Activated T-helper 17 cell treated with anti-CD3 and anti-CD28 coated beads, Interleukin-2, amount 50 U/mL, for 72 hours (primary cell): ENCODE measurements at places on chromosomes 3 and 15. TPM values are rescaled to one million over a fixed set of nuclear protein-coding genes. Genes with fewer than 3 reads are reported as not detected.

DNA sequence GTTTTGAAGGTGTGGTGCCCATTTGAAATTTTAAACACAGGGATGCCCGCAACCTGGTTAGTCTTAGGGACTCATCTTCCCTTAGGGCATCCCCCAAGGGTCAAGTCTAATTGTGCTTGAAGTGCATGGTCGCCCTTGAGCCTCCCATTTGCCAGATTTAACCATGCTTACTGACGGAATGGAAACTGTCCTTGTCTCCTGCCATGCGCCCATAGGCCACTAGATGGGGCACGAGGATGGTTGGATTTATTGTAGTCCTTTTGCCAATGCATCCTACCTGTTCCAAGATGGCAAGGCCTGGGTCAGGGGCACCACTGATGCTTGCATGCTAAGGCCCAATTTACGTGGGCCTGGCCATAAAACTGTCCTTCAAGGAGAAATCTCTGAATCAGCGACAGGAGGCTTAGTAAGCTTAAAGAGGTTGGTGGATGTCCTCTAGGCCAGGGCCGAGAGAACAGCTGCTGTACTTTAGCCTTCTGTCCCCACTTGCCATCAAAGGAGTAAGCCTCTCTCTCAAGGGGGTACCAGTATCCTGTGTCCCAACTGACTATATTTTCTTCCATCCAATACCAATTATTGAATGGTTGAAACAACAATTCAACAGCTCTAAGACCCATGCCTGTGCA is 355.4 kb downstream of the OTOL1 start:
- H3K27ac ChIP-seq: no peak overlapping the region
- H3K4me3 ChIP-seq: no peak overlapping the region
- no peak for ATAC-seq
- no peaks in the 10 kb centered on the region for H3K36me3 ChIP-seq
- no peaks in the 10 kb centered on the region for H3K27me3 ChIP-seq

- no peaks in the 10 kb centered on the region for H3K36me3 ChIP-seq
- peak; percentile 92 for ATAC-seq
- peaks cover 6% of the 10 kb centered on the region for H3K4me1 ChIP-seq
- H3K27me3 ChIP-seq: peaks cover 21% of the 10 kb centered on the region
- peak overlapping the region; percentile 26 for H3K4me3 ChIP-seq
- H3K27ac ChIP-seq: no peak overlapping the region
These were observed 15.5 kb downstream of the PAQR9 start for GRCh38 chr3:142947799-142948575.

DNA sequence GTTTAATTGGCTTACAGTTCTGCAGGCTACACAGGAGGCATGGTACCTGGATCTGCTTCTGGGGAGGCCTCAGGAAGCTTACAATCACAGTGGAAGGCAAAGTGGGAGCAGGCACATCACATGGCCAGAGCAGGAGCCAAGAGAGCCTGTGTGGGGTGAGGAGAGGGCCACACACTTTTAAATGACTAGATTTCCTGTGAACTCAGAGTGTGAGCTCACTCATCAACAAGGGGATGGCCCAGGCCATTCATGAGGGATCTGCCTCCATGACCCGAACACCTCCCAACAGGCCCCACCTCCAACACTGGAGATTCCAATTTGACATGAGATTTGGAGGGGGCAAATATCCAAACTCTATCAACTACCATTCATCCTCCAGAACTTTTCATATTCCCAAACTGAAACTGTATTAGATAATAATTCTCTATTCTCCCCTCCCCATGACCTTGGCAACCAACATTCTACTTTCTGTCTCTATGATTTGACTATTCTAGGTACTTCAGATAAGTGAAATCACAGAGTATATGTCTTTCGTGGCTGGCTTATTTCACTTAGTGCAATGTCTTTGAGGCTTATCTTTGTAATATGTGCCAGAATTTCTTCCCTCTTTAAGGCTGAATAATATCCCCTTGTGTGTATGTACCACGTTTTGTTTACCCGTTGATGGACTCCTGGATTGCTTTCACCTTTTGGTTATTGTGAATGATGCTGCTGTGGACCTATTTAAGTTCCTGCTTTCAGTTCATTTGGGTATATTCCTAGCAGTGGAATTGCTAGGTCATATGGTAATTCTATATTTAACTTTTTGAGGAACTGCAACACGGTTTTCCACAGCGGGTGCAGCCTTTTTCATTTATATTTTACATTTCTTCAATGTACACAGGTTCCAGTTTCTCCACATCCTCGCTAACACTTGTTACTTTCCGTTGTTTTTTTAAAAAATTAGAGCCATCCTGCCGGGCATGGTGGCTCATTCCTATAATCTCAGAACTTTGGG is 43.8 kb downstream of the TKT start:
- no peaks in the 10 kb centered on the region for H3K36me3 ChIP-seq
- H3K27ac ChIP-seq: no peak overlapping the region
- H3K4me1 ChIP-seq: no peaks in the 10 kb centered on the region
- peak; percentile 90 for ATAC-seq
- no peak overlapping the region for H3K4me3 ChIP-seq
- H3K27me3 ChIP-seq: no peaks in the 10 kb centered on the region

- H3K4me1 ChIP-seq: no peaks in the 10 kb centered on the region
- peak; percentile 2 for ATAC-seq
- H3K36me3 ChIP-seq: no peaks in the 10 kb centered on the region
- no peak overlapping the region for H3K27ac ChIP-seq
- H3K27me3 ChIP-seq: no peaks in the 10 kb centered on the region
- H3K4me3 ChIP-seq: no peak overlapping the region
These were observed 189.1 kb downstream of the GOLGA6L6 start for GRCh38 chr15:20352241-20353200.

GRCh38 chr3:194779729-194780224 is 94.1 kb downstream of the FAM43A start:
- H3K4me3 ChIP-seq: no peak overlapping the region
- no peaks in the 10 kb centered on the region for H3K36me3 ChIP-seq
- H3K27me3 ChIP-seq: peaks cover 30% of the 10 kb centered on the region
- no peak for ATAC-seq
- H3K4me1 ChIP-seq: no peaks in the 10 kb centered on the region

DNA sequence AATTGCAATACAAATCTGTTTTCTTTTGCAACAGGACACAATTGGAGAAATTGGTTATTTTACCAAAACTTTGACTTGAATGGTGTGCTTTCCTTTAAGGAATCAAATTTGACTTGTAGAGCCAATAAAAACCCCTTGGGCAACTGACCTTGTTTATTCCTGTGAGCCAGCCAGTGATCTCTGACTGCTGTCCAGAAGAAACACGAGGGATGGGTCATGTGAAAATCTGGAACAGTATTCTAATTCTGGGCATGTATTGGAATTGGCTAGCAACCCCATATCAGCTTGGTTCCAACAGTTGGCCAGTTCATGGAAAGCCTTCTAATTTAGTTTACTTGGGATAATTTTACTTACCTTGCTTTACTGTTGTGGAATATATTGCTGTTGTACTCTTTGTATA is 19.1 kb upstream of the HHATL start:
- no peak for ATAC-seq
- no peaks in the 10 kb centered on the region for H3K4me1 ChIP-seq
- no peak overlapping the region for H3K4me3 ChIP-seq
- H3K27ac ChIP-seq: no peak overlapping the region
- peaks cover 16% of the 10 kb centered on the region for H3K27me3 ChIP-seq

DNA sequence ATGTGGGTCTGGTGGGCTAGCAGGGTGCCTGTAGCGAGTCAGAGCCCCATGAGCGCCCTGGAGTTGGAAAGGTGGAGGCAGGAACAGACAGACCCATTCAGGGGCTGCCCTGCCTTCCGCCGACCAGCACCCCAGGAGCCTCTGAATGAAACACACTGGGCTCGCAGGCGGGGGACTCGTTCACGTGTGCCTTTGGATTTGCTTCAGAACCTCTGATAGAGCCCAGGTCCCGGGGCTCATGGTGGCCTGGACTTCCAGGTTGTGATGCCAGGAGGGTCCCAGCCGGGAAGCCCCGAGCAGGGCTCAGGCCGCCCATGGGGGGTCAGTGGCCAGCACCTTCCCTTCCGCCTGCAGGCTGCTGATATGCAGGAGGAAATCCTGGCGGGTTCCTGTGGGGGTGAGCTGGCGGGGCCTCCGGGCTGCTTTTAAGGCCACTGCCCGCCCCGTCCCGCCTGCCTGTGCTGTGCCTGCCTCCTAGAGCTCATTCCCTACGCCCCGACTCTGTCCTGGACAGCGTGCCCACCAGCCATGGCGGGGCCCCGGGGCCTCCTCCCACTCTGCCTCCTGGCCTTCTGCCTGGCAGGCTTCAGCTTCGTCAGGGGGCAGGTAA is at the start of gene STAB1:
STAB1 (plus strand) TSS at position 453 of the 610 bp plus-strand sequence; CDS start at position 529, 76 bp downstream.
- H3K27ac ChIP-seq: no peak within 1 kb of the TSS
- ATAC-seq: peak; percentile 4
- H3K27me3 ChIP-seq: no peaks in the 10 kb centered on the region
- H3K36me3 ChIP-seq: peaks cover 27% of the 10 kb centered on the region
- no peak within 1 kb of the TSS for H3K4me3 ChIP-seq

DNA sequence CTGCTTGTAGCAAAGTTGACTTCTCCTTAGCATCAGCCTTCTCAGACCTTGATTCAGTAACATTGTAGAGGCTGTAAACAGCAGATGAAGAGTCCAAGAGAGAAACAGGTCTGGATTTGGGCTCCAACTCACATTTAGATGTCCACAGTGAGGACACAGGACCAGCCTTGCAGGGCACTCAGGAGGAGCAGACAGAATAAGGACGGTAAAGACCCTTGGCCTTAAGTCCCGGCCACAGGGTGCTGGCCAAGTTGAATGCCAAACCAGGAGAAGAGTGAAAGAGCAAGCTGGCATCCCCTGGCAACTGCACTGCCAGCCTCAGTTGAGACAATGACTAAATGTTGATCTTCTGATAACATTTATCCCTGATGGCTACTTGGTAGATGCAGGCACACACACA is 136.3 kb downstream of the LRRK1 start:
- H3K27me3 ChIP-seq: peaks cover 7% of the 10 kb centered on the region
- H3K4me3 ChIP-seq: no peak overlapping the region
- no peak for ATAC-seq
- H3K36me3 ChIP-seq: no peaks in the 10 kb centered on the region
- no peak overlapping the region for H3K27ac ChIP-seq

DNA sequence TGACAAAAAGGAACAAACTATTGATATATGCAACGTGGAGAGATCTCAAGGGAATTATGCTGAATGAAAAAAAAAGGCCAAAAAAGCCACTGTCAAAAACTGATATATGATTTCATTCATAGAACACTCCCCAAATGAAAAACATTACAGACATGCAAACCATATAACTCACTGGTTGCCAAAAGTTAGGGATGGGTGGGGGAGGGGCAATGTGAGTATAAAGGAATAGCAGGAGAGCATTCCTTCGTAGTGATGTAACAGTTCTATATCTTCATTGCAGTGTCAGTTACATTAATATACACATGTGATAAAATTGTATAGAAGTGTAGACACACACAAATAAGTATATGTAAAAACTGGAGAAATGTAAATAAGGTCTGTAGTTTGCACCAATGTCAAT is 12.2 kb downstream of the GBE1 start:
- no peaks in the 10 kb centered on the region for H3K4me1 ChIP-seq
- peaks cover 78% of the 10 kb centered on the region for H3K36me3 ChIP-seq
- no peaks in the 10 kb centered on the region for H3K27me3 ChIP-seq
- no peak overlapping the region for H3K27ac ChIP-seq
- H3K4me3 ChIP-seq: no peak overlapping the region

- H3K36me3 ChIP-seq: no peaks in the 10 kb centered on the region
- H3K4me3 ChIP-seq: no peak overlapping the region
- peaks cover 8% of the 10 kb centered on the region for H3K27me3 ChIP-seq
- H3K27ac ChIP-seq: no peak overlapping the region
These were observed 890.6 kb upstream of the NR2F2 start for GRCh38 chr15:95439922-95440376.

DNA sequence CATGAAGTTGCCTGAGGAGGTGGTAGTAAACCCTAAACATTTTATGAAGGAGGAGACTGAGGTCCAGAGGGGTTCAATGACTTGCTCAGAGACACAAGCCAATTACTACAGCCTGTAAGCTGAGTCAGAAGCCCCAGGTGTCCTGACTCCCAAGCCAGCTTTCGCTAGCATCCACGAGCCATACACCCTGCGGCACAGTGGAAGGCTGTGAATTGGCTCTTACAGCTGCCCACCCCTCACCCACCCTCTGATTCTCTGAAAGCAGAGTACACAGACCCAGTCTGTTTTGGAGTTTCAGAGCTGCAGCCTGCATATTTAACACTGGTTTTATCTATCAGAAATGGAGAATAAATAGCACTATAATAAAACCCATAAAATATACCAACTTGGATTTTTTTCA is 253.4 kb downstream of the IGSF11 start:
- H3K4me3 ChIP-seq: no peak overlapping the region
- no peak overlapping the region for H3K27ac ChIP-seq
- peaks cover 19% of the 10 kb centered on the region for H3K27me3 ChIP-seq
- ATAC-seq: no peak

DNA sequence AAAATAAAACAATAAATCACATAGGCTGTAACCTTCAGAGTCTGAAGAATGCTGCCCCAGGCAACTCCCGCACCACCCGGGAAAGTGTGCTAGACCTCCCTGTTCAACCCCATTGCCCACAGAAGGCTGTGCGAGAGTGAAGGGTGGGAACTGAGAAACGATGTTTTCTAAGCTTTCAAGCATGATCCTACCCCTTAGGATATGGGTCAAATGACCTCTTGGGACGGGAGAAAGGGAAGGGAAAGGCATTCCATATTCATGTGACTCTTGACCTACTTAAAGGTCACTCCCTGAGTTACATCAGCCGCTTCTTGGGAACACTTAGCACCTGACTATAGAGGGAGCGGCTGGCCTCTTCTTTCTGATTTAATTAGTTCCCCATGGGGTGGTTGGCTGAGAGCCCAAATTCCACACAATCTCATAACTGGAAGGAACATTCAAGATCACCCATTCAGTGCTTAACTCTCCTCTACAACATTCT is 114.7 kb upstream of the SLC24A5 start:
- H3K4me3 ChIP-seq: no peak overlapping the region
- no peaks in the 10 kb centered on the region for H3K36me3 ChIP-seq
- H3K27ac ChIP-seq: no peak overlapping the region
- H3K4me1 ChIP-seq: no peaks in the 10 kb centered on the region
- H3K27me3 ChIP-seq: peaks cover 4% of the 10 kb centered on the region
- no peak for ATAC-seq

DNA sequence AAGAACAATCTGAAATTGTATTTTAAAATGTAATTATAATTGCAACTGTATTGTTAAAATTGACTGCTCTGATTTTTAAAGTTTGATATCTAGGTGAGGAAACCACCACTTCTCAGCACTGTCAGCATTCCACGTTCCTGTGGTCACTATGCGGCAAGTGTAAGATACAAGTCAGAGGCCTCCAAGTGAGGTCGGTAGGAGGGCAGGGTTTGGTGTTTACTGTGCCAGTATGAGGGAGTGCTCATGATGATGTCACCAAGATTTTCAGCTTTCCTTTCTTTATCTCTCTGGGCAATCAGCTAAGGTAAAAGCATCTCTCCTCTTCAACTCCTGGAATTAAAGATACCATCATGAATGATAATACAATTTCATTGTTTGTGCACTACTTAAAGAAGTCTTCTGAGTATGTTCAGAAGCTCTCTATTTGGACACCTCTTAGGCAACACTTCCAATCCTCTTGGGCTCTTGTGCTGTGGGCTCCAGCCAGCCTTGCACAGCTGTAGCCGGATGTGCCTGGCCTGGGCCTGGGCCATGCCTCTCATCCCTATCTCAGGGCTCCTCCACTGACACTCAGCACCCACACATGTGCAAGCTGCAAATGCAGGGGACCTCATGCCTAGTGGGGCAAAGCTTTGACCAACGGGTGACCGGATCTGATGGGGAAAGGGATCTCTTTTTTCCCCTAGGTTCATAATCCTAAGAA is 42.9 kb downstream of the CCR3 start:
- peak overlapping the region; percentile 44 for H3K4me3 ChIP-seq
- H3K27ac ChIP-seq: peak overlapping the region; percentile 85
- no peaks in the 10 kb centered on the region for H3K27me3 ChIP-seq

The STRA6 gene
- not detected for total RNA-seq
